ENCODE measurements at places on chromosomes 5 and 9. TPM values are rescaled to one million over a fixed set of nuclear protein-coding genes. Genes with fewer than 3 reads are reported as not detected.

FGF18 gene
- 0.44 TPM for total RNA-seq

PRR16 gene
- not detected for total RNA-seq

GABRG2 gene
- total RNA-seq, result not detected

TAF11L10 gene
- total RNA-seq, result not detected

OTP gene
- total RNA-seq, result 0.08 TPM

ZDHHC12 gene
- 89.8 TPM for total RNA-seq

NR2F1-AS1 gene
- total RNA-seq, result 3.8 TPM

TTC23L gene
- total RNA-seq, result 0.28 TPM

JAK2 gene
- 3.8 TPM for total RNA-seq

CRB2 gene
- total RNA-seq, result 0.06 TPM

SLC6A7 gene
- total RNA-seq, result 0.02 TPM

PCDHGB6 gene
- total RNA-seq, result 0.12 TPM

DAB2IP gene
- 14.0 TPM for total RNA-seq
